ENCODE measurements at places on chromosomes 4 and X.

DNA sequence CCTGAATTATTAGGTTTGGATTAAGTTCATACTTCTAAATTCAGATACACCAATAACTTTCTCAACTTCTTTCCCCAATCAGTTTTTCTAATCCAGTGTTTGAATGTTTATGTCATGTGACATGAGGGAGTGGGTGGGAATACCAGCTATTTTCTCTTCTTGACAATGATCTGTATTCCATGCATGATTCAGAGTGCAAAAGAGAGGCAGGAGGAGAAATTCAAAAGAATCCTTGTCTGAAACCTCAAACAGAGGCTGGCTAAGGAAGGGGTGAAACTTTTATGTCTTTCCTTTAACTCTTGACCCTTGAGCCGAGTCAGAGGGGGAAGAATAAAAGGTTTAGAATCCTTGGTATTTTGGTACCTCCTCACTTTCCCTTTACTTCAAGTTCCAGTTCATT, 544.7 kb downstream of the SPRY1 start:
- no peak for DNase-seq

GRCh38 chr4:32148111-32148666, 1428.0 kb downstream of the PCDH7 start:
- DNase-seq = no peak

- DNase-seq = no peak
These were observed 99.4 kb downstream of the FAM13A start for GRCh38 chr4:88957570-88957969.

- no peak for DNase-seq
These were observed 147.2 kb upstream of the WDFY3 start for GRCh38 chr4:85113706-85114105.

- no peak for DNase-seq
These were observed 75.5 kb upstream of the IRS4 start for GRCh38 chrX:108811891-108812290.

DNA sequence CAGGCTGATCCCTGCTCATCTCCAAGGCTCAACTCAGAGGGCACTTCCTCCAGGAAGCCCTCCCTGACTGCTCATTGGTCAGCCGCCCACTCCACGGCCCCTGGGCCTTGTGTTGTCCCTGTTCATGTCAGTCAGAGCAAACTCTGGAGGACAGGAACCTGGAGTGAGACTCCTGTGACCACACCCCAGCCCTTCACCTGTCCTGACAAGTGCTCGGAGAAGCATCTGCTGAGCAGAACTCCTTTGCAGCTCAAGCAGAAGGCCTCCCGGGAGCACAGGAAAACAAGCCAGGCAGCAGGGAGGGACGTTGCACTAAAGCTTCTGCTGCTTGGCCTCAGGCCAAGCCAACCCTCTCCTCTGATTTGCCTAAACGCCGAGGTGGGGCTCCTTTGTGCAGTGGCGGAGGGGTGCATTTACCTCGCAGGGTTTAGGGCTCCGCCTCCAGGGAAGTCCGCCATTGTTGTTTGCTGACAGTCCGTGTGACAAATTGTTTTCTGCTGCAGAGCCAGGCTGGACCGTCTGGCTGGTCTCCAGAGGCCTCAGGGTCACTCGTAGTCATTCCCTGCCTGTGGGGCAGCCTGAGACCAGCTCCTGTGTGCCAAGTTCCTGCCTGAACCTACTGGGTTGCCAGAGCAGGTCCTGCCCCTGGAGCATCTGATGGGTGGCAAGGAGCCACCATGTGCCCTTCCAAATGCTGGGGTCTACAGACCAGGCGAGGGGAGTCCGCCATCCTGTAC, 61.8 kb downstream of the C4orf50 start:
- no peak for DNase-seq

DNA sequence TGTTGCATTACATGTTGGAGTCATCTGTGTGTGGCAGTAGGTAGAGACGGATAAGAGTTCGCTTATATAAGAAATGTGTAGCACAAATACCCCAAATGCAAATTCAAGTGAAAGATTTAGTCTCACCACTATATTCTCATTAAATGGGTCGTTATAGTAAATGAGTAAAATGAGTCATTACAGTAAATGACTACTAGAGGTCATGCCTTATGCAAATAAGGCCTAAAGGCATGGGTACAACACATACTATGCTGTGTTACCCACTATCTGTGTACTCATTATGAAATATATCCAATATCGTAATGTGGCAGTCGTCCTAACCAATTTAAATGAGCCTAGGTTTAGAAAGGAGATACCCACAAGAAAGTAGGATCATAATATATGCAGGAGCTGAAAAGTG, 1603.1 kb downstream of the C4orf33 start:
- DNase-seq = no peak

- no peak for DNase-seq
These were observed 61.7 kb downstream of the PALLD start for GRCh38 chr4:168558599-168558998.

- DNase-seq = peak; percentile 61
These were observed 85.5 kb downstream of the NFKB1 start for GRCh38 chr4:102586644-102587021.

- DNase-seq = no peak
These were observed 1269.0 kb downstream of the FSTL5 start for GRCh38 chr4:160894809-160895208.

DNA sequence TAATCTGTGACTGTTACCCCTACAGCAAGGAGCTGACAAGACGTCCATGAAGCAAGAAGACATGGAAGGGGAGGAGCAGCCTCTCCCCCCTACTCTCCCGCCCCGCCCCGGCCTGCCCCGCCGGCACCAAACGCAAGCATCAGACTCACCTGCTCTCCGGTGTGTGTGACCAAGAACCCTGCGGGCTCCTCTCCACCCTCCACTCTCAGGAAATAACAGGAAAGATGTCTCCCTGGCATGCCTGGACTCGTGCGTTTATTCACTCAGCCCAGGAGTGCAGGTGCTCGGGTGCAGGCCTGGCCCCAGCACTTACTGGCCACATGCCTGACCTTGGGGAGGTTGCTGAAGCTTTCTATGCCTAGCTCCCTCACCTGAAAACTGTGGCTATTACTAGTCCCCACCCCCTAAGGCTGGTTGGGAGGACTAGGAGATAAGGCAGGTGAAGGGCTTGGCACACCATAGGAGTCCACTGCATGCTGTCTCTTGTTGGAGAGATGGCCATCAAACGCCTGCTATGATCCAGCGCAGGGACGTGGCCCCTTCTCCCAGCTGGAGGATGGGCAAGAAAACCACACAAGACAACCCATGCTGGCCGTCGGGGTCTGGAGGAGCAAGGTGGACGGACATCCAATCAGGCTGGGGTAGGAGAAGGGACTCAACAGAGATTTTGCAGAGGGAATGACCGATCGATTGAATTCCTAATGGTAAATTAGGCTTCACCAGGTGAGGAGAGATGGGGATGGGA, 34.9 kb upstream of the CLDN24 start:
- DNase-seq = no peak

DNA sequence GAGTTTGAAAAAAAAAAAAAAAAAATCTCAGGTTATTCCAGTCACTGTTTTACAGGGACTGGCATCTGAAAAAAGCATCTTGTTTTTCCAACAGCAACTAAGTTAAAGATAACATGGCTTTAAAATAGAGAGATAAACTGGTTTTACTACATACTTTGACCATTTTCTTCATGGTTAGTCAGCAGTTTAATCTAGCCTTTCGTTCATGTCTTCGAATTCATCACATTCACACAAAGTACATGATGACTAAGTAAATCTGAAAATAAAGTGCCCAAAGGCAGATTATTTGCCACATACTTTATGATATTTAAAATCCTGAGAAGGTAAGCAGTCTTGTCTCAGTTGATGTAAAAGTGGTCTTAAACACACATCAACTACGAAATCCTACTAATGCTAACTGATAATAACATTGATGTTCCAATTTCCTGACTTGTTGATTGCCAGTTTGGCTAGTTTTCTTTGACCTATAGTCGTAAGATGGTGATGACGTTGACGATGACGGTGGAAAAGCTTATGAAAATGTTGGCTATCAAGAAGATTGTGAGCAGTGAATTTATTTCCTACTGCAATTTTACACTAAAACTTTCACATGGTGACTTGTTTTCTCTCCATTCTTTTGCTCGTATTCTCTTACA, 540.5 kb upstream of the BOD1L1 start:
- no peak for DNase-seq

- DNase-seq = no peak
These were observed 239.9 kb downstream of the C4orf33 start for GRCh38 chr4:129335818-129336217.

GRCh38 chr4:41144812-41145211, 69.5 kb downstream of the APBB2 start:
- no peak for DNase-seq

- no peak for DNase-seq
These were observed 1061.9 kb upstream of the TENM3 start for GRCh38 chr4:181181331-181181730.

GRCh38 chr4:140038031-140038533, 115.9 kb downstream of the MAML3 start:
- no peak for DNase-seq

DNA sequence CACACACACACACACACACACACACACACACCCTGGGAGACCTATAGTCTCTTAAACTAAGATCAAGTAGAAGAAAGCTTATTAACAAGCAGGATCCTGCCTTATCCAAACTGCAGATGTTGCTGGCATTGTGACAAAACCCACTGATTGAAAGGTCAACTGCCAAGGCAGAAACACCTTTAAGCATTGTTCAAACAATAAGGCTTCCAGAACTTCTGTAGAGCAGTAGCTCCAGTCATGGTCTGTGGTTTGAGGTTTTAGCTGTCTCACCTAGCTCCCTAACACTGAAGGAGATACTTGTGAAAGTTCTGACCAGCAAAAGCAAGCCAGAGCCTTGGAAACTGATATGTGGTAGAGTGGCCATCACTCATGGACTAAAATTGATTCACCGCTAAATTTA, 59.8 kb downstream of the PTCHD1 start:
- DNase-seq = no peak

- DNase-seq = no peak
These were observed 96.5 kb upstream of the KLF3 start for GRCh38 chr4:38567457-38567856.

DNA sequence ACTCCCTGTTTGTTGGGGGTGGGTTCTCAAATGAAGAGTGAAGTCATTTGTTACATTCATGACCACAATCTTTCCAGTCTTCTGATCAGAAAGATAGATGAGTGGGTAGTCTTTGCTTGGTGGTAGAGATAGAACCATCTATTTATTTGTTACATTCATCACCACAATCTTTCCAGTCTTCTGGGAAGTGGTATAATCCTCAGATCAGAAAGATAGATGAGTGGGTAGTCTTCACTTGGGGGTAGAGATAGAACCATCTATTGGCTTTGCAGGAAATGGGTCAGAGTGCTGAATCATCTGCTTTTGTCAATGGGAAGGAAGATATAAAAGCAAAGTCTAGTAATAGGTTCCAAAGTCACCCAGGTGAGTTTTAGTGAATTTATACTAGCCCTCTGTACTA, 64.2 kb upstream of the EPGN start:
- DNase-seq = no peak

DNA sequence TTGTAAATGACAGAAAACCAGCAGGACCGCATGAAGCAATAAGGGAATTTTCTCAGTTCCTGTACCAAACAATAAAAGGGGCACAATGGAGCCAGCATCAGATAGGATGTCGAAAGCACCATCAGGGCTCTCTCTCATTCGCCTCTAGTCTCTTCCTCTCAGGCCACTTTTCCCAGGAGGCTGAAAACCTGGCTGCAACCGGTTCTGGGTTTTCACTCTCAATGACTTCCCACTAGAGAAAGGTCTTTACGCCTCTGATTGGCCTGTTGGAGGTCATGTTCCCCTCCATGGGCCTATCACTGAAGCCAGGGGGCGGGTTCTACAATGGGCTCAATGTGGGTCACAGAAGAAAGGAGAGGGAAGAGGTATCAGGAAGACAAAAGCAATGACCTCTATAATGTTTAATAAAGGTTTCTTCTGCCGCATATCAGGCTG, 29.3 kb downstream of the ZNF827 start:
- DNase-seq = no peak

GRCh38 chrX:24682739-24683432, 10.8 kb upstream of the POLA1 start:
- no peak for DNase-seq

- DNase-seq = no peak
These were observed 525.7 kb downstream of the PPARGC1A start for GRCh38 chr4:23364167-23364566.

GRCh38 chr4:183985786-183986185, 80.7 kb downstream of the STOX2 start:
- DNase-seq = no peak

DNA sequence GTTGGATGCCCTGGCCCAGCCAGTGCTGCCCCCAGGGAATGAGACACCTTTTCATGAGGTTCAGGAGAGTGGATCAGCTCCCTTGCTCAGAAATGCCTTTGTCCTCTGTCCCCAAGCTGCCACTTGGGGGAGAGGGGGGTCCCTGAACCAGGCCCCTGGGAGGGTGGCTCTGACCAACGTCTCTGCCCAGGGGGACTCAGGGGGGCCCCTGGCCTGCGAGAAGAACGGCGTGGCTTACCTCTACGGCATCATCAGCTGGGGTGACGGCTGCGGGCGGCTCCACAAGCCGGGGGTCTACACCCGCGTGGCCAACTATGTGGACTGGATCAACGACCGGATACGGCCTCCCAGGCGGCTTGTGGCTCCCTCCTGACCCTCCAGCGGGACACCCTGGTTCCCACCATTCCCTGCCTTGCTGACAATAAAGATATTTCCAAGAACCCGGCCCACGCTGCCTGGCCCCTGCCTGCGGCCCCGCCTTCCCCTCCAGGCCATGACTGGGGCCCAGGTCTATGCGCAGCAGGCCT, 7.3 kb downstream of the HGFAC start:
- no peak for DNase-seq

DNA sequence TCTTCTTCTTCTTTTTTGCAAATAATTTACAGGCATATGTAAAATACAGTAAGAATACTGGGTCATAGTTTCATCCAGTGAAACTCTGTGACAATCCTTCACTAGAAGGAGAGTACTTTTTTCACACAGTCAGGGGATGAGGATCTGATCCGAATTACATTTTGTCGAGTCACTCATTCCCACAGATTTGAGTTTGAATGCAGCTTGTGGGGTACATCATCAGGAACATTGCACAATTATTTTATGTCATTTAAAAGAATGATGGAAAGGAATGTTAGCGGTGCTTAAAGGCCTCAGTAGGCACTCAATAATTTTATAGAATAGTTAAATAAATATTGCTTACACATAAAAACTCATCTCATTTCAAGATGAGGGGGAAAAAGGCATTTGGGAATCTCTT, 88.6 kb downstream of the CHRNA9 start:
- DNase-seq = no peak

- DNase-seq = no peak
These were observed 94.8 kb downstream of the CLNK start for GRCh38 chr4:10589799-10590198.

GRCh38 chrX:42818151-42818921, 40.4 kb upstream of the PPP1R2C start:
- DNase-seq = no peak

- DNase-seq = no peak
These were observed 293.4 kb upstream of the NR3C2 start for GRCh38 chr4:148735432-148736155.

- DNase-seq = no peak
These were observed 124.1 kb upstream of the IGFBP7 start for GRCh38 chr4:57234252-57234775.

Measured in activated T-helper 1 cell treated with anti-CD3 and anti-CD28 coated beads, Interleukin-12 subunit alpha, Interleukin-12 subunit beta, Interleukin-2, Interleukin-4 antibody, amounts not matched to agents 30 ng/mL and 10 ng/mL and 1 ng/mL, durations not matched to agents 14 hours and 24 hours and 36 hours (primary cell).